ENCODE measurements at places on chromosomes 1 and 21.
A peak's percentile ranks its signal among the peaks of the same experiment; 100 is the strongest.

DNA sequence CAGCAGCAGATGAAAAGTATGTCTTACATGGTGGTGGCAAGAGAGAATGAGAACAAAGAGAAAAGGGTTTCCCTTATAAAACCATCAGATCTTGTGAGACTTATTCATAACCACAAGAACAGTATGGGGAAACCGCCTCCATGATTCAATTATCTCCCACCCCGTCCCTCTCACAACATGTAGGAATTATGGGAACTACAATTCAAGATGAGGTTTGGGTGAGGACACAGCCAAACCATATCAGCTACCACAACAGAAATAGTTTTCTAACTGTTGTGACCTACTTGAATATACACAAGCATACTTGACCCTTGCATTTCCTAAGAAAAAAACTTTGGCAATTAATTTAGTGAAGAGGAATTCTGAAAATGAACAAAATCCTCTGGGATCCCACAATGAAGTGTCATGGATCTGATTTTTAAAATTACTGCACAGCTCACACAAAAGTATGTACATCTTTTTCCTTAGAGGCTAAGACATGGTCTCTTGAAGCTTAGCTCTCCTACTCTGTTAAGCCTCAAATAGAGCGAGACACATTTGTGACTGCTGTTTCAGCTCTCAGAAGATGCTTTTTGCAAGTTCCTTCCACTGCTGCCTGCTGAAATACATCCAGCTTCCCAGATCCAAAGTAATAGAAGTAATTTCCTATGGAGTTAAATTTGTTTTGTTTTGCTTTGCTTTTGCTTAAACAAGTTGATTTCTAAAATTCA is 265.8 kb downstream of the DPYD start:
- DNase-seq, result no peak

GRCh38 chr21:46214478-46215340 is 13.9 kb downstream of the LSS start:
- no peak for DNase-seq

- no peak for DNase-seq
Observed at GRCh38 chr1:162347281-162347680, 29.4 kb downstream of the SPATA46 start.

GRCh38 chr1:229224308-229224707 is 46.6 kb upstream of the RAB4A start:
- no peak for DNase-seq

- DNase-seq, result no peak
Observed at GRCh38 chr1:177748080-177748801, 221.6 kb downstream of the SEC16B start.

DNA sequence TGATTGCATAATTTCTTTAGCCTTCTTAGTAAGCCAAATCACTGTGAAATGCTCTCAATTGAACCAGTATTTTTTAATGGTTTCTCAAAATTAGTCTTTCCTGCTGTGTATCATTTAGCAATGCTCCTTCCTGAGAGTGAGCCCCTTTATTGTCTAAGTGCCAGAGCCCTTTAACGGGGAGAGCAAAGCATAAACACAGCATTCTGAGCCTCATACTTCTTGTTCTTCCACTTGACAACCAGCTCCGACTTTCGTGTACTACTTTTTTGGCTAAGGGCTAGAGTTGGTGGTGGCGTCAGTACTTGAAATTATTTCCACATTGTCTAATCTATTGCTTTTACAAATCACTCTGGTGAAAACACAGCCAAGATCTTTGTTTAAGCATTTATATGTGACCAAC is 299.0 kb downstream of the TPR start:
- no peak for DNase-seq

GRCh38 chr1:62295921-62296491 is 23.2 kb downstream of the KANK4 start:
- peak; percentile 44 for DNase-seq

GRCh38 chr1:21764615-21765423 is 18.1 kb downstream of the USP48 start:
- DNase-seq, result peak; percentile 79

GRCh38 chr1:19405195-19405760 is 80.1 kb downstream of the CAPZB start:
- DNase-seq, result no peak

- DNase-seq, result no peak
Observed at GRCh38 chr1:60751306-60751705, 331.1 kb upstream of the NFIA start.

Data from skeletal muscle cell (primary cell).